Choroid plexus epithelial cell (primary cell): ENCODE measurements at places on chromosomes 3 and 15.

GRCh38 chr15:39797407-39797806 lies 14.8 kb upstream of the FSIP1 start:
- no peak for DNase-seq

- DNase-seq, result peak; percentile 95
These were observed 136.0 kb upstream of the DAZL start for GRCh38 chr3:16741103-16741758.

DNA sequence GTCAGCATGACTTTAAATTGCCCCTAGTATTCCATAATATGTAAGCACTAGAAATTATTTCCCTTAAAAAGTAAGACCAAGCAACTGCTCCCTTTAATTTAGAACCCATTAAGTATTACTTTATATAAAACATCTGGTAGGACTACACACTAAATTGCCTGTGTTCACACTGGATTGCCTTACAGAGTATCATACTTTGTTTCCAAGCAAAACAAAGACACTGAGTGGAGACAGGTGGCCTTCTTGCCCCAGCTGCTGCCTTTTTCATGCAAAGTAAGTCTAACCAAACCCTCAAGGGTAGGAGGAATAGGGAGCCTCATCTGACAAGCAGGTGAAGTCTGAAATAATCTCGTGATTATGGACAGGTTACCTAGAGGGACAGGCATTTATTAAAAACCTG lies 87.3 kb downstream of the PEX5L start:
- no peak for DNase-seq

DNA sequence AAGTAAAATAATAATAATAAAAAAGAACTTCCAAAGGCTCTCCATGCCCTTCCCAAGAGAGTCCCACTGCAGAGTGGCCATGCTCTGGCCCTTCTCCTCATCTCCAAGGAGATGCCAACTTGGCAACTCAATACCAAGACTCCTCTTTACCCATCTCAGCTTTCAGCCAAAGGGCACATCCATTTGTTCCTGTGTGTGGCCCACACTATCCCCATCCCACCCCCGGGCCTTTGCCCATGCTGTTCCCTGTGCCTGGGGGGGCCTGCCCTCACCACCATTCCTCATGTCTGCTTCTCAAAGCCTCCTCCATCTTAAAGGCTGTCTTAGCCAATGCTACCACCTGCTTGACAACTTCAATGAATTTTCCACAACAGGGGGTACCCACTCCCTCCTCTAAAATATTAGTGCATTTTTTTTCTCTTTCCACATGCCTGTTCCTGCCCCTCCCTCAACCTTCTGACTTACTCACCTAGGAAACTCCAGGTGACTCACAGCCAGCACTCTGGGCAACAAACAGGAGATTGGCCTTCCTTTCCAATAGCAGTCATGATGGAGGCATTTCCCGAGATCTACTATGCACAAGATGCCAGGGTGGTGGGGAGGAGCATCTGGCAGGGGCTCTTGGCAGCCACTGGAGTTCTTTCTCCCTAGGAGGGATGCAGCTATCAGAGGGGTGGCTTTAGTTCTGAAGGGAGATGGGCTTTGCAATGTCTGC lies 109.4 kb upstream of the SMAD3 start:
- DNase-seq, result no peak

DNA sequence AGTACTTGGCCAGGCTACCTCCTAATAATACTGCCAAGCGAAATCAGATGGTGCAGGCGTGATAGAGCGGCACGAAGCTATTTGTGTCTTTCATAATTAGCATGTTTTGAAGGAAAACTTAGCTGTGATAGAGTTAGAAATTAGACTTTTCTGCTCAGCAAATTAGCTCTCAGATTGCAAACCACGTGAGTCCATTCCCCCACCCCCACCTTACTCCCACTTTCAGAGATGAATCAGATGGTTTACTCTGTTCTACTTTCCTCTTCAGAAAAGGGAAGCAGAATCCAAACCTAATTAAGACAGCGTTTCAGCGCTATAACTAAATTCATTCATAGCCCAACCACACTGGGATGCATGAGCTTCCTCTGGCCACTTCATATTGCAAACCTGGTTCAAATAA lies 214.6 kb downstream of the SLCO3A1 start:
- no peak for DNase-seq

GRCh38 chr3:128455786-128456748 lies 10.6 kb downstream of the DNAJB8 start:
- no peak for DNase-seq

DNA sequence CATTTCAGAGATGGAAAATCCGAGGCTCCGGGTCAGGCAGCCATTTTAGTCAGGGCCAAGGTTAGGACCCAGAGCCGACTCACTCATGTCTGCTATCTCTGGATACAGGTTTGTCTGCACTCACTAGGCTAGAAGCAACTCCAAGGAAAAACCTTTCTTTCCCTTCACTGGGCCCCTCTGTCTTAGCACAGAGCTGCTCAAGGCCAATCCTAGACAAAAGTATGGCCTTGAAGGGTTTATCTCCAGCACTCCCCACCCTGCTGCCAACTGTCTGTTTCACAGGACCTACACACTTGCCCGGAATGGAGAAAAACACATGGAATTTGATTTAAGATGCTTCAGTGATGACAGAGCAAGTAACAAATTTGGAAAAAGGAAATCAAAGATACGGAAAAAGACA lies 25.6 kb downstream of the ACAN start:
- no peak for DNase-seq

DNA sequence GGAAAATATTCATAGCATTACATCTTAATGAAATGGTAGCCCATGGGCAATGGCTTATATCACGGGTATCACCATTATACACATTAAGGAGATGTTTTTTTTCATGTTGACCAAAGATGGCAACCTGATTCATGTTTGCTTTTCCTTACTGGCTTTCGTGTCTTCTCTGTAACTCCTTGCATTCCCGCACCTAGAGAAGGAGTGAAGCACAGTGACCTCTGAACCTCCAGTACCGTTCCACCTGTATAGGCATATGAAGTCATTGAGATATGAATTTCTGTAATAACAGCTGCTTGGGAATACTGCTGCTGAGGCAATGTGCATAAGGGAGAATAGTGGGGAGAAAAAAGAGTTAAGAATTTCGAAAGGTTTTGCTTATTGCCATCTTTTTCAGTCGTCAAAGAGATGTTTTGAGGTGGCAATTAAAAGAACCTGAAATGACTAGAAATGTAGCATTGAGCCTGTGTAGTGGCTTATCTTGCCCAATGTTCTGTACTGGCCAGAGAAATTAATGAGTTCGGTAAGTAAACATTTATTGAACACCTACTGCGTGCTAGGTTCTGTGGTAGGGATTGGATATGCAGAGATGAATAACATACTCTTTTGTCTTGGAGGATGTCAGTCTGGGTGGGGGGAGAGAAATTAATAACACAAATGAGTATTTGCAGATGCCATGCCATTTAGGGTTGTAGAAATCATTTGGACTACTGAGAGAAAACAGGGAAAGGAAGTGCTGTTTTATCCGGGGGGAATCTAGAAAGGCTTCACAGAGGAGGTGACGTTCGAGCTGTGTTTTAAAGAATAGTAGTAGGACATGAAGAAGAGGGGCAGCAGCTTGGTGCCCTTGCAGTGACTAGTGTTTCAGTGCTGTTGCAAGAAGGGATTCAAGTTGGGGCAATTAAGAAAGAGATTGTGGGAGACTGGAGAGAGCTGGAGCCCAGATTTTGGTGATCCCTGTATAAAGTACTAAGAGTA lies 2.5 kb downstream of the FEM1B start:
- DNase-seq, result no peak

DNA sequence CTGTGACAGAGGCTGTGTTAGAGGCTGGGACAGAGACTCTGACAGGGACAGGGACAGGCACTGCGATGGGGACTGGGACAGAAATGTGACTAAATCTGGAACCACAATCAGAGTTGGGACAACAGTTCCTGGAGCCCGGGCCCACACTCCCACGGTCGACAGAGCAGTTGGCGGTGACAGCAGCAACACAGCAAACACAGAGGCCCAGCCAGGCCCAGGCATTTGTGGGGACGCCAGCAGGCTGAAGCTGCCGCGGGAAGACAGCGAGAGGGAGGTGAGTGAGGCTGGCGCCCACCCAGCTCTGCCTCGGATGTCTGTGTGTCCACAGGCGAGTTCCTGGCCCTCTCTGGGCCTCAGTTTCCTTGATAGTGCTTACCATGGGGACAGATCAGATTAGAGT lies 9.3 kb upstream of the HCN4 start:
- DNase-seq, result no peak

- no peak for DNase-seq
These were observed 618.0 kb downstream of the CADM2 start for GRCh38 chr3:85576697-85577200.

DNA sequence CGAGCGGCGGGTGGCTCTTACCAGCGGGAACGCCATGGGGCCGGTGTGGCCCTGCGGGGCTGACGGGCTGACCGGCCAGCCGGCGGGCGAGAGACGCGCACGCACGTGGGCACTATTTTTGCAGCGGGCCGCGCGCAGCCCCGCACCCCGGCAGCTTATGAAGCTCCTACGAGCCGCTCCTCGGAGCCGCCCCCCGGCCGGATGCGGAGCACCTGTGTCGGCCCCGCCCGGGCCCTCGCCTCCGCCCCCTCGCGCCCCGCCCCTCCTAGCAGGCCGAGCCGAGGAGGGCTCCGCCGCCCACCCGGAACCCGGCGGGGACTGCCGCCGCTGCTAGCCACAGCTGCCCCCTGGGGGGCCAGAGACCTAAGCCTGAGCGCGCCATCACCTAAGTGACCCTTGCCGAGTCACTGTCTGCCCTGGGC lies 683 bp upstream of the CPEB1 start:
- no peak for DNase-seq

GRCh38 chr3:142209655-142210054 lies 15.7 kb downstream of the GK5 start:
- peak; percentile 94 for DNase-seq

GRCh38 chr3:181823716-181824115 lies 112.0 kb downstream of the SOX2 start:
- no peak for DNase-seq

GRCh38 chr3:45123030-45123429 lies 23.1 kb downstream of the CDCP1 start:
- DNase-seq, result peak; percentile 92

GRCh38 chr3:25433868-25434267 lies 5.8 kb downstream of the RARB start:
- DNase-seq, result peak; percentile 86

GRCh38 chr3:37511463-37511920 lies 337.1 kb upstream of the LRRFIP2 start:
- no peak for DNase-seq

DNA sequence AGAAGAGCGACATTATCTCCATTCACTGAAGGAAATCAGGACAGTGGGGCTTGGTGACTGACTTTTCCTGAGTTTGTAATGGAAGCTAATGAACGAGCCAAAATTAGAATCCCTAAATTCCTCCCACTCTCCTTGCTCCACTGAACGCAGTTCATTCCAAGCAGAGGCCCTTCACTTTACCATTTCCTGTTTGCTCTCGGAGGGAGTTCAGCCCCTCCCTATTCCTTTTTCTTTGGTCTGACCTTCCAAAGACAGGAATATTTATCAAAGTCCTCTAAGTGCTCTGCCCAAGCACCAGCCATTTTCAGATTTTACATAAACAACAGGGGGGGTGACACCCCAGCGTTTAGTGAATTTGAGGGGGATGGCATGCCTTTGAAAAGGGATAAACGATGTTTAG lies 24.0 kb upstream of the PTPRG start:
- DNase-seq, result peak; percentile 23

DNA sequence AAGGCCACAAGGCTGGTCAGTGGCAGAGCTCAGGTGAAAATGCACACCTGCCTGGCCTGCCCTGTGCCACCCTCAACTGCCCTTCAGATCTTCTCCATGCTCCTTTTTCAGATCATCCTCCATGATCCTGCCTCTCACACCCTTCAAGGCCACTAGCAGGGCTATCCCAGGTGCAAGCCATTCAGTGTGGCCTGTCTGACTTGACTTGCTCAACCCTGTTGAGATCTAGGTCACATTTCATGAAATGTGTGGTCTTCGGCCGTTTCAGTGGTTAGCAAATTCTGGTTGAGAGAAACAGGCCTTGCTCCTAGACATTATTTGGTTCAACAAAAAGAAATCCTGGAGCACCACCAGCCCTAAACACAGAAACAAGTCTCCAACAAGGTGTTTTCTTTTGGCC lies 26.6 kb upstream of the LMCD1 start:
- DNase-seq, result no peak

- no peak for DNase-seq
These were observed 163.9 kb downstream of the WNT7A start for GRCh38 chr3:13715961-13716360.

DNA sequence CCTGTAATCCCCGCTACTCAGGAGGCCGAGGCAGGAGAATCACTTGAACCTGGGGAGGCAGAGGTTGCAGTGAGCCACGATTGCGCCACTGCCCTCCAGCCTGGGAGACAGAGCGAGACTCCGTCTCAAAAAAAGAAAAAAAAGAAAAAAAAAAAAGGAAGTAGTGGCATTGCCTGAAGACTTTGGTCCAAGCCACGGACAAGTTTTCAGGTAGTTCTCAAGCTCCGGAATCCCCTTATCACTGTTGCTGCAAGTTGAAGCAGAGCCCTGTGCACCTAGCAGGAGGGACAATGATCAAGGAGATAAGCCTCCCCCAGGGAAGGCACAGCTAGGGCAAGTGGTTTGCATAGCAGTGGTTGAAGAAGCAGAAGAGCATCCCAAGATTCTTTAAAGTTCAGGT lies 97.6 kb downstream of the MEX3B start:
- DNase-seq, result no peak

DNA sequence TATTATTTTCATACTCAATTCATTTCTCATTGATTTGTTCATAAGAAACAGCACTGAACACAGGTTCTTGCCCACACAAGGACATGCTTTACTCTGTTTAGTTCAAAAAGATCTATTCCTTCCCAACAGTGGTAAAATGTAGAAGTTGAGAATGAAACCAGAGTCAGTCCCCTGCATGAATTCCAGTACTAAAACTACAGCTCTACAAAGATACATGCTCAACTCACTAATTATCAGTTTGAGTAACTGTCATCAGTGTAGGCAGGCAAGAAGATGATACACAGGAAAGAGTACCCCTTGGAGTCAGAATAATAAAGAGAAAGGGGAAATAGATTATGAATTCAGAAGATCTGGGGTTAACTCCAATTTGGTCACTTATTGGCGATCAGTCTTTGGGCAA lies 43.2 kb downstream of the NR2E3 start:
- DNase-seq, result no peak

- no peak for DNase-seq
These were observed 312.4 kb upstream of the RORA start for GRCh38 chr15:61541516-61541915.

- DNase-seq, result no peak
These were observed 50.4 kb downstream of the ISL2 start for GRCh38 chr15:76386926-76387325.

DNA sequence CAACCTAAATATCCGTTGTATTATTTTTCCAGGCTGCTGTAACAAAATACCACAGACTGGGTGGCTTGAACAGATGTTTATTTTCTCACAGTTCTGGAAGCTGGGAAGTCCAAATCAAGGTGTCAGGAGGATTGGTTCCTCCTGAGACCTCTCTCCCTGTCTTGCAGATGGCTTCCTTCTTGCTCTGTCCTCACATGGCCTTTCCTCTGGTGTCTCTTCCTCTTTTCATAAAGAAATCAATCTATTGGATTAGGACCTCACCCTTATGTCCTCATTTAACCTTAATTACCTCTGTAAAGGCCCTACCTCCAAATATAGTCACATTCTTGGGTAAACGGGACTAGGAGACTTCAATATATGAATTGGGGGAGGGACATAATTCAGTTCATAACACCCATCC lies 89.2 kb upstream of the PLCL2 start:
- no peak for DNase-seq
